Naive B cell (primary cell): ENCODE measurements at places on chromosomes 6 and 20. TPM values are rescaled to one million over a fixed set of nuclear protein-coding genes. Genes with fewer than 3 reads are reported as not detected.
A peak's percentile ranks its signal among the peaks of the same experiment; 100 is the strongest.

Gene LAMA2
- not detected for polyA plus RNA-seq

GRCh38 chr6:46113370-46113769 is 16.4 kb upstream of the ENPP4 start:
- DNase-seq = no peak

DNA sequence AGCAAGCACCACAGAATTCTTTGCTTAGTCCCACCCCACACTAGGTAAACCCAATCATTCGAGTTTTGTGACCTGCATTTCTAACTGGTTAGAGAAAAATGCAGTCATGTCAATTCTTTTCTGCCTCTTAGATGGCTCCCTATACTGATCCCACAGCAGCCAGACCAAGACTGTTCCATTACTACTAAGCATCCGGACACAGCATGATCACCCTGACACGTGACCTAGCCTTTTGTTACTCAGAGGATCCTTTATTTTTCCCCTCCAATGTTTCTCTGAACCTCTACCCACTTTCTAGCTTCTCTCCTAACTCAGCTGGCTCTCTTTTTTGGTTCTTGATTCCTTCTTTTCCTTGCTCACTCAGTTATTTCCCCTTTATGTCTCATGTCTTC is 87.9 kb downstream of the PDE10A start:
- no peak for DNase-seq

Gene TTLL9
- polyA plus RNA-seq = not detected

Gene ADTRP
- polyA plus RNA-seq = not detected

DNA sequence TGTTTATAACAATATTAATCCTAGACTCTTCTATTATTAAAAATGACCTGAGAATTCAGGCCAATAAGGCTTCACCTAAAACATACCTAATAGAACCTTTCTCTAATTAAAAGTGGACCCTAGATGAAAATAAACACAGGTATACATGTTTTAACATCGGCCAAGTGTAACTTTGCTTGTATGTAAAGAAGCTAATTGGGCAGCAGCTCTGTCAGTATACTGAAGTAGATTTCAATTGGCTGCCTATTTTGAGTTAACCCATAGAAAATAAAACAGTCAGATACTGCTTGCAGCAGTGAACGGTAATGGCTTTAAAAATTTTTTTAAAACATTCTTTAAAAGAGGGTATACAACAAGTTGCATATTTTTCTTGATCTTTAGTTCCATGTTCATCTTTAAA is 67.3 kb downstream of the PDSS2 start:
- DNase-seq = no peak

Gene CLIC1
- polyA plus RNA-seq = 627 TPM

GRCh38 chr20:822651-823573 is 10.6 kb upstream of the FAM110A start:
- DNase-seq = no peak

DNA sequence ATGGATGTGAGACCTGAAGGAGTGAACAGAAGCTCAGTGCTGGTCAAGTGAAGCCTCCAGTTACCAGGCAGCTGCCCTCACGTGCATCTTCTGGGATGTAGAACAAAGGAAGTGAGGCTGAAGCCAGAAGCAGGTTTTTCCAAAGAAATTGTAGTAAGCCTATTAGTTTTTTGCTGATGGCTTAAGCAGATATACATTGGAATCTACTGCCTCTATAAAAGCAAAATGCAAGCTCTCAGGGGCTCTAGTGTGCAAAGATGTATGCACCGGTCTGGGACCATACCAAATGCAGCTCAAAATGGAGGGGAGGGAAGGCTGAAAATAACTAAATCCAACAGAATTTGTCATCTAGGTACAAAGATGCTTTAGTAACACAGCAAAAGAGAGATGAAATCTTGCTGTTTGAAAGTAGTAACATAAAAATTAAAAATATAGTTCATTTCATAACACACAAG is 77.0 kb downstream of the DTNBP1 start:
- no peak for DNase-seq

DNA sequence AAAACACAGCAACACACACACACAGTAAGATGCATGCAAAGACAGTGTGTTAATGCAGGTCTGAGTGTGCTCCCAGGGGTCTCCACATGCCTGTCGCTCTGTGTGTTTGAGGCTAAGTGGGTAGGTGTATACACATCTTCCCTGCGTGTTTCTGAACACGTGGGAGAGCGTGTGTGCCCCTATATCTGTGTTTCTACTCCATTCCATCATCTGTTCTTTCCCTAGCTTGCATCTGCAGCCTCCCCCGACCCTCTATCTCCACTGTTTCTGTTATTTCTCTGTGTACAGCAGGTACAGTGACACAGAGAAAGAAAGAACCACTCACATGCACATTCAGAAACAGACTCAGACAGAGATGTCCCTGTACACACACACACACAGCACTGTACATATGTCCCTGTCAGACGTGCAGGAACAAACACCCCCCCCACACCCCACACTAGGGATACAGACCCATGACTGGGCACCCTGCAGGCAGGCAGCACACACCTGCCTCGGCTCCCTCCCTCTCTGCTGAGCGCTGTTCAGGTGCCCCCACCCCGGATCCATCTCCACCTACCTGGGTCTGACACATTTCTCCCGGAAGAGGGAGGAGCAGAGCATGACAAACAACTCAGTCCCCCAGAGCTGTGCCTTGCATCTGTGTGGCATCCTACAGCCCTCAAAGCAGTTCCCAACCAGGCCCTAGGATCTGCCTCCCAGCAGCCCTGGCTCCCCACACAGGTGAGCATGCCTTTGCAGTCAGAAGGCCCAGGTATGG is 27.6 kb downstream of the KCNK15 start:
- DNase-seq = no peak

DNA sequence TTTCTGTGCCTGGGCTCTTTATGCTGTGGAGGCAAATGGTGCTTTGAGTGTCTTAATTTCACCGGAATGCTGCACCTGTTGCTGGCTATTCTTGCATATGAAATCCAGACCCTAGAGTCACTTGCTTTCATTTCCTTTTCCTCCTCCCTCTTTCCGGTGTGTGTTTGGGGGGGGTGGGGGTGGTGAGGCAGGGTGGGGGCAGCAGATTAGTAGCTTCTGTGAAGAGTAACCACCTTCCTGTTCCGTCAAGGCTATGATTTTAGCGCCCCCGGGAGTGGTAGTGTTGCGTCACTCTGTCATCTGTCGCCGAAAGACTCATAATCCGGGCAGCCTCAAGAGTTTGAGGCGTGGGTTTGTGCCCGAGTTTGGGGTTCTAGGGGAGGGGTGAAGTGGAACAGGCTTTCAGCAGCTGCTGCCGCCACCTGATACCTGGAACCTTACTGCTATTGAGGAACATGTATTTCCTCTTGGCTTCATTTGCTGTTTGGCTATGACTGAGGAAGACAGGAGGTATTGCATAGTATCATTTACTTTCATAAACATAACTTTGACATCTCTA is 49.1 kb downstream of the UTRN start:
- peak; percentile 92 for DNase-seq

- DNase-seq = no peak
Observed at GRCh38 chr6:140828856-140829255, 1303.9 kb upstream of the GJE1 start.

GRCh38 chr20:34254979-34255378 is 13.8 kb downstream of the ASIP start:
- no peak for DNase-seq

DNA sequence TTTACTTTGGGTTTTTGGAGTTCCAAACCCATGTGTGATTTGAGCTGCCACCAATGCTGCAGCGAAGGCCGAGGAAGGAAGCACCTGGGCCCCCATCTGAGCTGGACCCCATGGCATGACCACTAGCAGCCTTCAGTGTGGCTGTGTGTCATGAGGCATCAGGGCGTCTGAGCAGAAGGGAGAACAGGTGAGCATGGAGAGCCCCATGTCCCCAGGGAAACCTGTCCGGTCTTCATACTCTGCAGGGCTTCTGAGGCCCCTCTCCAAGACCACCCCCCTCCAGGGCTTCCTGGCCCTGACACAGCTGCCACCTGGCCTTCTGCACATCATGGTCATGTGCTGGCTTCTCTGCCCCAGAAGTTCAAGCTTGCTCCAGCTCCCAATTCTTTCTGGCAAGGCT is 169.1 kb upstream of the CST7 start:
- no peak for DNase-seq

Gene ZSWIM3
- polyA plus RNA-seq = 2.1 TPM

GRCh38 chr6:117444600-117444999 is 18.9 kb upstream of the ROS1 start:
- DNase-seq = no peak

GRCh38 chr6:37077905-37078296 is 72.4 kb downstream of the FGD2 start:
- no peak for DNase-seq

Gene GSTA2
- not detected for polyA plus RNA-seq

Gene SLC22A16
- not detected for polyA plus RNA-seq

Gene PROCR
- not detected for polyA plus RNA-seq

Gene SOBP
- polyA plus RNA-seq = 1.7 TPM

- DNase-seq = no peak
Observed at GRCh38 chr6:1991332-1991878, 254.0 kb downstream of the GMDS start.

DNA sequence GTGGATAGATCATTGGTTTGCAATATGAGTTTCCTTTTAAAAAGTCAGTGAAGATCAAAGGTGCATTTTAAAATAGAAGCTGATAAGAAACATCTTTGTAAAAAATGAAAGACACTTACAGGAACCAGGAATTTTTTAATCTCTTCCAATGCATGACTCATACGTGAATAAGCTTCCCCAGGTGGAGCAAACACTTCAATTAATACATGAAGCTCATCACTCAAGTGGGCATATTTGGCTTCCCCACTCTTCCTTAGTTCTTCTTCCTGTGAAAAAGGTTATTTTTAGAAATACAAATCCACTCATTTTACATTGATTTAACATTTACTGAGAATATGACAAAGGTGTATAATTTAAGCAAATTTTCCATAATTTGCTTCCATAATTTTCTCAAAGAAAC is 308.1 kb downstream of the KHDRBS2 start:
- DNase-seq = no peak

Gene HEY2
- polyA plus RNA-seq = 0.48 TPM
